ENCODE measurements at places on chromosomes 3 and 15. TPM values are rescaled to one million over a fixed set of nuclear protein-coding genes. Genes with fewer than 3 reads are reported as not detected.

GPR15 gene
- not detected for total RNA-seq

CHRNA7 gene
- 0.87 TPM for total RNA-seq

SAMMSON gene
- not detected for total RNA-seq

LRRC31 gene
- not detected for total RNA-seq

DUSP7 gene
- 11.3 TPM for total RNA-seq

SERINC4 gene
- not detected for total RNA-seq

- no peak for DNase-seq
These were observed 220.7 kb upstream of the GAP43 start for GRCh38 chr3:115402651-115403050.

GRCh38 chr3:120410541-120410940 is 40.3 kb downstream of the FSTL1 start:
- no peak for DNase-seq

DNA sequence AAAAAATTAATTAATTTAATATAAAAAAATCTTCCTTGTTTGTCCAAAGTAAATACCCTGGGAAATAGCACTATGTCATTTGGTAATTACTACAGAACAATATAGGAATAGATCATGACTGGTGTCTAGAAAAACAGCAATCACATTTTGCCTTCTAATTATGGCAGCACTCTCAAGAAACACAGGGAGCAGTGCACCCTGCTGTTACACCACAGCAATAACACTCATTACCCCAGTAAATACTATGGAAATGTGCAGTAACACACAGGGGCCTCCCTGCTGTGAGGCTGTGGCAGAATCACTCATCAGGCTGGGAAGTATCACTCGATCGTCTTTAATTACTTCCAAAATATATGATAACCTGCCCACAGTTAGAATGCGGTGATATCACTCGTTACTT is 646.0 kb downstream of the TUSC7 start:
- no peak for DNase-seq

- DNase-seq = no peak
These were observed 20.2 kb downstream of the CNOT10 start for GRCh38 chr3:32705232-32705631.

- no peak for DNase-seq
These were observed 213.1 kb downstream of the FGF12 start for GRCh38 chr3:192514081-192514753.

- no peak for DNase-seq
These were observed 12.9 kb upstream of the TPM1 start for GRCh38 chr15:63029676-63030075.

- DNase-seq = no peak
These were observed 219.7 kb upstream of the SETMAR start for GRCh38 chr3:4083225-4084015.

GRCh38 chr3:152843955-152844354 is 9.0 kb downstream of the P2RY1 start:
- no peak for DNase-seq

GRCh38 chr3:100046986-100047385 is 67.3 kb downstream of the FILIP1L start:
- DNase-seq = no peak

DNA sequence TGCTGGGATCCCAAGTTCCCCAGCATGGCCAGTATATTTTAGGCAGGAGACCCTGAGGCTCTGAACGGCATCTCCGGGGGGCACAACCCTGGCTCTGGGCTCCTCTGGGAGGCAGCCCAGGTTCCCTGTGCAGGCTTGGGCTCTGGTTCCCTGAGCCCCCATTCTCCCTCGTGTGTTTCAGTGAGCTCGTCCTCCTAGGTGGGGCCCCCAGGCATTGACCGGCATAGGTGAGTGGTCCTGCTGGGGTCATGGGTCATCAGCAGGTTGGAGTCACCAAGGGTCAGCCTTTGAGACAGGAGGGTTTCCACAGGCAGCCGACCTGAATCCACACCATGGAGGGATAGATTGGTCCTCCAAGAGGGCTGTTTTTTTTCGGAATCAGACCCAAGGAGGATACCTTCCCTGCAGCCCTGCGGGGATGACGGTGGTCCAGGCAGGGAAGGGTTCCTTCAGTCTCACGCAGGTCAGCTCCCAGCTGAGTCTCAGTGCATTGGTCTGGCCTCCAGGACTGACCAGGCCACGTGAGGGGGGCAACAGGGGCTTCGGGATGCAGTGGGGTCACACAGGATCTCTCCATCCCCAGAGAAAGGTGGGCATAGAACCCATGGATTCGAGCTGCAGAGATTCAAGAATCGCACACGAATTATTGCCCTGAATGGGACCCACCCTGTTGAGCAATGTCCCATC is 226.0 kb downstream of the SNRPN start:
- peak; percentile 1 for DNase-seq

GRCh38 chr15:98881526-98882520 is 125.8 kb downstream of the PGPEP1L start:
- DNase-seq = no peak

DNA sequence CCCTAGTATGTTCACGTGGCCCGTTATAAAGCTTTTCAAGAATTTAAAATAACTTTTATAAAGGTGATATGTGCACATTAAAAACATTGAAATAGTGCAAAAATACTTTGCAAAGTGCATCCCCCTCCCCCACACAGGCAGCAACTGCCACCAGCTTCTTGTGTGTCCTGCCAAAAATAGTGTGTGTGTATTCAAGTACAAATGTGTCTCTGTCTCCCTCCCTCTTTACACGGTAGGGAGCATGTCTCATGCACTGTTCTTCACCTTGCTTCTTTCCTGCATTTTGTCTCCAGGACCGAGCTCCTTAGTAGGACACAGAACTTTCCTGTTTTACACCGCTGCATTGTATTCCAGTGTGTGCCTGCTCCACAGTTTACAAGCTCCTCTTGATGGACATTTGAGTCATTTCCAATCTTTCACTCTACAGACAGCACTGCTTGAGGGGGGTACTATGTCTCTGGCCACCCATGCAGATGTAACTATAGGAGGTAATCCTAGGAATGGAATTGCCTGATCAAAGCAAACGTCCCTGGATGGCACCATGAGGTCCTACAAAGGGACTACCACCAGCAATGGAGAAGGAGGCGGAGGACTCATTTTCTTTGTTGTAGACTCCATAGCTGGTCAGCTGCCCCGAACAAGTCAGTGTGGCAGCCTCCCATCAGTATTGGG is 52.4 kb downstream of the SLC6A6 start:
- no peak for DNase-seq

GRCh38 chr3:94159062-94159828 is 96.4 kb downstream of the NSUN3 start:
- DNase-seq = no peak

DNA sequence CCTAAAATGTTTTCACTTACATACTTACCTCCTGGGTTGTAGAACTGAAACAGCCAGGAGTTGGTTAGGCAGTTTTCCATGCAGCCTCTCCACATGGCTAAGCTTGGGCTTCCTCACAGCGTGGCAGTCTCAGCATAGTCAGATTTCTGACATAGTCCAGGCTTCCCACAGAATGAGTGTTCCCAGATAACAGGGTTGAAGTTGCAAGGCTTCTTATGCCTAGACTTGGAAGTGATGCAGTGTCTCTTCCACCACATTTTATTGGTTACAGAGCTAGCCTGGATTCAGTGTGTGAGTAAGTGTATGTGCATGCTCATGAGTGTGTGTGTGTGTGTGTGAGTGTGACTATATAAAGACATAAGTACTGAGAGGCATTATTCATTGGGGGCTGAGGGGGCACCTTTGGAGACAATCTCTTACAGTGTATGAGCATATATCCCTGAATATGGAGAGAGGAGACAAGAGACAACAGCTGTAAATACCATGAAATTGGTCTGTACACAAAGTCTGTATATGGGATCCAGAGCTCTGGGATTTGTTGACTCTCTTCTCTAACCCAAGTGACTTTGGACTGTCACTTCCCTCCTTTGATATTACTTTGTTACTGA is 78.1 kb downstream of the ZNF621 start:
- DNase-seq = no peak

- DNase-seq = no peak
These were observed 48.9 kb downstream of the APBA2 start for GRCh38 chr15:28934645-28935044.

DNA sequence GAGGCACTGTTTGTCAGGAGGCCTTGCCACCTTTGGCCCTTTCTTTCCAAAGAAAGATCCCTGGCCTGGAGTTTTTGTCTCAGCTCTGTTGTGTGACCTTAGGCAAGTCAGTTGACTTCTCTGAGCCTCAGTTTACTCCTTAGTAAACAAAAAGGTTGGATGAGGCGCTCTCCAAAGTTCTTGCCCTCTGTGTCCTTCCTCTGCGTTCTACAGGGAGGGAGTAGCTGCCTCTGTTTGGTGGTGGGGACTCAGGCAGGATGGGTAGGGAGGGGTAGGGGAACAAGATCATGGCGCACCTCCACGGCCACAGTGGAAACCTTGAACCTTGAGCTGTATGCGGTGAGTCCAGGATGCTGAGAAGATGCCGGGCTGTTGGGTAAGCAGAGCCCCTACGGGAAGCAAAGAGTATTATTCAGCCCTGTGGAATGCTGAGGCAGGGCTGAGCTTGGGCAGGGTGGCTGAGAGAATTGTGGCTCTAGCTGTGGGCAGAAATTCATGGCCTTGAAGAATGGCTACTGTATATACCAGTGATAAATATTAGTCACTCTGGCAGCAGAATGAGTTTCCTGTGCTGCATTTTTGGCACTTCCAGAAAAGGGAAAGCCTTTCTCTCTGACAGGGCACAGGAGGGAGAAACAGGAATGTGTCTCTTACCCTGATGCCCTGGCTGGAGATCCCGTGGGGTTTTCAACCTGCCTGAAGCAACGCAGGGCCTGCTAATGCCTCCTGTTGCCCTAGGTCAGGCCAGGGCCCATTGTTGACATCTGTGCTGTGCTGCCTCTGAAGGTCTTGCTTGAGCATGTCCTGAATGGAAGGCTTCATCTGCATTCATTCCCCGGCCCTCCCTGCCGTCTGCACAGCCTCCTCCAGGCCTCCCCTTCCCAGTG is 39.9 kb downstream of the SMAD3 start:
- no peak for DNase-seq

DNA sequence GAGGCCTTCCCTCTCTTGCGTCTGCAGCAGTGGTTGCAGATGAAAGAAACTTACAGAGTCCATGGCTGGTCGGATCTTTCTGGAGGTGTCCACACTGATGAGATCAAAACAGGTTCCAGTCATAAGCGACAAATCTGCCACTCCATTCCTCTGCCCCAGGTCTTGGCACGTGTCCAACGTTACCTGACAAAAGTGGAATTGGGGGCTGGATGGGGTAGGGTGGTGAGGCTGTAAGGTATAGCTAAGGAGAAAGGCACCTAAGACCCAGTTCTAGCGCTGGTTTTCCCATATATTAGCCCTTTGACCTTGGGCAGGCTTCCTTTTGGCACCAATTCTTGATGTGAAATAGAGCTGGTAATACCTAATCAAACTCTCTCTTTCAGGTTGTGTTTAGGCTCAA is 11.0 kb downstream of the FAM43A start:
- DNase-seq = no peak
